ENCODE measurements at places on chromosomes 2 and 18. TPM values are rescaled to one million over a fixed set of nuclear protein-coding genes. Genes with fewer than 3 reads are reported as not detected.

CYTIP gene
- 5.5 TPM for total RNA-seq

GNAL gene
- 0.20 TPM for total RNA-seq

REEP1 gene
- 0.07 TPM for total RNA-seq

COLEC11 gene
- total RNA-seq = 1.4 TPM

IL1F10 gene
- total RNA-seq = not detected

SNRNP27 gene
- total RNA-seq = 19.4 TPM

GALNT13 gene
- 0.20 TPM for total RNA-seq

ELOA2 gene
- total RNA-seq = not detected

PTPRN gene
- 23.5 TPM for total RNA-seq

COA5 gene
- total RNA-seq = 18.5 TPM

ICOS gene
- total RNA-seq = not detected
